NCI-H187 treated with DMSO at 0.1 percent for 48 hours (cell line): ENCODE measurements at places on chromosomes 16 and 17.

GRCh38 chr17:70006159-70006558 is 68.9 kb upstream of the KCNJ16 start:
- no peak for DNase-seq

DNA sequence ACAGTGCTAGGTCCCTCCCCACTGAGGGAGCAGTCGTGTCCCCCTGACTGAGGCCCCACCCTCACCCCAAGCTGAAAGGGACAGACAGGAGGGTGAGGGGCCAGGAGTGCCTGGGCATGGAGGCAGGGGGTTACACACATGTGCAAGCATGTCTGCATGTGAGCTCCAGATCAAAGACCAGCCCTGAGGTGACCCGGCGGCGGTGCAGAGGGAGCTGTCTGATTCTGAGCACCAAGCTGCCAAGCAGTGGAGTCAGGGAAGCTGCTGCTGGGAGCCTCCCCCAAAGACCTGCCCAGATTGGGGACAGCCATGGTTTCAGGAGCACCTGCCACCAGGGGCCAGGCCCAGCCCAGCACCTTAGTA is 5.5 kb downstream of the DLX3 start:
- no peak for DNase-seq

GRCh38 chr16:1579214-1579613 is 32.7 kb downstream of the IFT140 start:
- DNase-seq: no peak

DNA sequence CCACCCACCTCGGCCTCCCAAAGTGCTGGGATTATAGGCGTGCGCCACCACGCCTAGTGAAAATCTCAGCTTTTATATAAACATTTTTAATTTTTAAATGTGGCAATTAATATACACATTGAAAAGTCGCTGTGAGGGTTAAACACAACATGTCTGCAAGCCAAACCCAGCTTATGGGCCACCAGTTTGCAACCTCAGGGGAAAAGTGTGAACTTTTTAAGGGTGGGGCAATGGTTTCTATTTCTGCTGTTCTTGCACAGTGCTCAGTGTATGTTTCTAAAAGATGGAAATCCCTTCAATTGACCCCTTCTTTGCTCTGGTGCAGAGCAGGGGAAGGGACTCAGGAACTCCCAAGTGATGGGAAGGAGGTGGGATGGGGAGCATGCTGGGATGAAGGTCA is 18.3 kb upstream of the SUPT4H1 start:
- DNase-seq: no peak
